ENCODE measurements at places on chromosomes 6 and 20. TPM values are rescaled to one million over a fixed set of nuclear protein-coding genes. Genes with fewer than 3 reads are reported as not detected.
A peak's percentile ranks its signal among the peaks of the same experiment; 100 is the strongest.

The KCNK17 gene
- 0.62 TPM for total RNA-seq

The CDSN gene
- total RNA-seq, result not detected

The VSX1 gene
- not detected for total RNA-seq

The TCP11 gene
- total RNA-seq, result not detected

GRCh38 chr6:38080360-38080759 is 260.8 kb downstream of the ZFAND3 start:
- no peak for DNase-seq

DNA sequence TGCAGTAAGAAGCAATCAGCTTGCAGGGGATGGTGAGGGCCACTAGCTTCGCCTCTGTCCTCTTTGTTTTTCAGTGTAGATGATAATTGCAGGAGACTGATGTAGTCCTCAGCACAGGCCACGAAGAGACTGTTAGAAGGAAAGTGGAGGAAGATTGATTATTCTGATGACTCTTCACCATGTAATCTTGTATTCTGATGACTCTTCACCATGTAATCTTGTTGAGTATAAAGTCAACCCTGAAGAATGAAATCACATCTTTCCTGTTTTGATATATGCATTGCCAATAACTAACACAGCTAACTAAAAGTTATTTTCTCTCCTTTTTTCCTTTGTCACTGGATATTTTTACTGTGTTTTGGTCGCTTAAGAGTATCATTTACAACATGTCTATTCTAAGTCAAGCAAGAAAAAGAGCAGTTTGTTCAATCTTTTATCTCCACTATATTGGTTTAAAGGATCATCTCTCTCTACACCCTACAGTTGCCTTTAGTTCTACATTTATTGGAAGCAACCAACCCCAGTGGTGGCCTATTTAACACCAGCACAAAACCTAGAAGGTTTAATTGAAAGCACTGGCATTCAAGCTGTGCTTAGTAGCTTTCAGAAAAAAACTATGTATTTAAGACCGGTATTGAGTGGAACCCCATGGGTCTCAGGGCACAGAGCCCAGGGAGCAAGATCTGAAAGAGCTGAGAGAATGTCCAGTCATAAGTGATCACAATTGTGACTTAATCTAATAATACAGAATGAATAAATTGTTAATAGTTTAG is 107.2 kb upstream of the BTBD3 start:
- DNase-seq, result no peak

DNA sequence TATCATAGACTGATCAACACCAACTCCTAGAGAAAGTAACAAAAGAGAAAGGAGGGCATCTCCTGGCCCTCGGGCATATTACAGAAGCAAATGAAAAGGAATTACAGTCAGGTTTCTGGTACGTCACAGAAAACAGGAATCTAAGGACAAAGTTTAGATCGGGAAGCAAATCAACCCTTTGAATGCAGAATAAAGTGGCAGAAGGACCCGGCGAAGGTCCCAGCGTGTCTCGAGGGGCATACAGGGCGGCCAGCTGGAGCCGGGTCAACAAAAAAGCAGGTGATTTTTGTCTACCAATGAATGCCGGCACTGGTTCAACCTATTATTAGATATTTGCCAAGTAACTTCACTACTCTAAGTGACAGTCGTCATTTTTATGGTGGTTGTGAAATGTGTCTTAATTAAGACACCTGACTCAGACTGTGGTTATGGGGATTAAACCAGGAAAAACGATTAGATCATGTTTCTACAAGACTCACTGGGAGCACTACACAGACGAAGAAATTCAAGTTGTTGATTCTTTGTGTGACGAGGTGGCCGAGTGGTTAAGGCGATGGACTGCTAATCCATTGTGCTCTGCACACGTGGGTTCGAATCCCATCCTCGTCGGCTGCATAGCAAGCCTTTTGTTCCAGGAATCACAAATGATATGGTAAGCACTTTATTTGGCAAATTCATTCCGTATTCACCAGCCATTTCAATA is 12.4 kb upstream of the ZSCAN9 start:
- DNase-seq, result peak; percentile 74

DNA sequence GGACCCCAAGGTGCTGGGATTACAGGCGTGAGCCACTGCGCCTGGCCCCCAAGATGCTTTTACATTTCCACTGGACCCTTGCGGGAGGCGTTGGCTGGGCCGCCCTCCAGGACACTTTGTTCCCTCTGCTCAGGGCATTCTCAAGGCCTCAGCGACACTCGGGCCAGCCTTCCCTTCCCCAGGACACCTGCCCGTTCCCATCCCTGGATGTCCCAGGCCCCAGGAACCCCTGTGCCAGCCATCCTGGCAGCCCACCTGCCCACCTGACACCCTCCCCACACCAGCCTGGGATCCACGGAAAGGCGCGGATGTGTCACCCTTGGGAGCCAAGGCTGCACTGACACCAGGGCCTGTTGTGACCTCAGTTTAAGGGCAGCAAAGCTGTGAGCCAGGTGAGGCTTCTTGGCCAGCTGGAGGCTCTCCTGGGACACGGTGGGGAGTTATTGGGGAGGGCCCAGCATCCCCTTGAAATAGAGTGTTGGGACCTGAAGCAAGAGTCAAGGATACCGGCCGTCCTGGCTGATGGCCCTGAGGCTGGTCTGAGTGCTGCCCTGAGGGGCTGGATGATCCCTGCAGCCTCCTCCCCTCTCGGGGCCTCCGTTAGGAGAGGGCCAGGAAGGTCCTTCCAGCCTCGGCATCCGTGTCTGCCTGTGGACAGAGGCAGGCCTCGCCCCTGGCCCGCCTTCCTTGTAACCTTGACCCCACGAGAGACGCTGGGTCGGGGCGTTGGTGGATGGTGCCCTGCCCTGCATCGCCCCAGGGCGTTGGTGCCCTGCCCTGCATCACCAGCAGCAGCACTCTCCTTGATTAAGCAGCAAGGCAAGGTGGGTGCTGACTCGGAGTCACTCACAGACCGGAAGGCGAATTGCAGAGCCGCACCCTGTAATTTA is 84.2 kb upstream of the BHLHE23 start:
- DNase-seq, result no peak

DNA sequence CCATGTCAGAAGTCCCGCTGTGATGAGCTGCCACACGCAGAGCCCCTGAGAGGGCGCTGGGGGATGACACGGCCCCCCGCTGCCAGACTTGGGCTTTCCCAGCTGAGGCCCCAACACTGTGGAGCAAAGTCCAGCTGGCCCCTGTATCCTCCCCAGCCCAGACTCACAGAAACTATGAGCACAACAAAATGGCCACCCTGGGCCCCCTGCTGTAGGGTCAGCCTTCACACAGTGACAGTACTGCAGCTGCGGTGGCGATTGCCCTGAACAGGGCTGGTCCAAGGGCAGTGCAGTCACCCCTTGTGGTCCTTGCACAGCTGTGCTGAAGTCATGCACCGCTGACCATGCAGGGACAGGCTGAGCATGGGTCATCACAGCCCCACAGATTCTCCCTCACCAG is 78.2 kb upstream of the CST7 start:
- no peak for DNase-seq

- DNase-seq, result no peak
Observed at GRCh38 chr20:58894652-58895447, 42.3 kb downstream of the GNAS start.

- DNase-seq, result no peak
Observed at GRCh38 chr20:21380711-21381110, 16.6 kb downstream of the NKX2-4 start.

DNA sequence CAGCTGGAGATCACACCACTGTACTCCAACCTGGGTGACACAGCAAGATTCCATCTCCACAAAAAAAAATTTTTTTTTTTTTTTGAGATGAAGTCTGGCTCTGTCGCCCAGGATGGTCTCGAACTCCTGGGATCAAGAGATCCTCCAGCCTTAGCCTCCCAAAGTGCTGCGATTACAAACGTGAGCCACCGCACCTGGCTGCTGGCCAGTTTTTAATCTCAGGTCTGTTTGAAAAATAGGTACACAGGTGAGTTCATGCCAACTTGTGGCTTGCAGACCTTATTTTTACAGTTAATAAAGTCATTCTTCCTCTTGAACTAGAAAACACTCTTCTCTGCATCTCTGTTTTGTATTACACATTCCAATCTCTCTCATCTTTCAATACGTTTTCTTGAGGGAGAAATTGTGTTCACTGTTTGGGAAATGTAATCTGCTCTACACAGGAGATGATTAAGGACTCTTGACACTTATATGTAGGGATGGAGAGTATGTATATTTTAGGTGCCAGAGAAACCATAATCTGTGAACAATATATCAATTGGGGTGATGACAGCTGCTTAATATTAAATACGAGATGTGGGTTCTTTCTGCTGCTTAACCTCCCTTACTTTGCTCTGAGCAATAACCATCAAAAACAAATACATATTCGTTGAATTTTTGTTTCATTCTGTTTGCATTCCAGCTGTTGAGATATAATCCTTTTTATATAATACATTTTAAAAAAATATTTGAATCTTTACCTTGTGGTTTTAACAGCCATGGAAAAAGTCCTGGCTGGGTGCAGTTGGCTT is 17.7 kb upstream of the RIPOR3 start:
- peak; percentile 24 for DNase-seq

DNA sequence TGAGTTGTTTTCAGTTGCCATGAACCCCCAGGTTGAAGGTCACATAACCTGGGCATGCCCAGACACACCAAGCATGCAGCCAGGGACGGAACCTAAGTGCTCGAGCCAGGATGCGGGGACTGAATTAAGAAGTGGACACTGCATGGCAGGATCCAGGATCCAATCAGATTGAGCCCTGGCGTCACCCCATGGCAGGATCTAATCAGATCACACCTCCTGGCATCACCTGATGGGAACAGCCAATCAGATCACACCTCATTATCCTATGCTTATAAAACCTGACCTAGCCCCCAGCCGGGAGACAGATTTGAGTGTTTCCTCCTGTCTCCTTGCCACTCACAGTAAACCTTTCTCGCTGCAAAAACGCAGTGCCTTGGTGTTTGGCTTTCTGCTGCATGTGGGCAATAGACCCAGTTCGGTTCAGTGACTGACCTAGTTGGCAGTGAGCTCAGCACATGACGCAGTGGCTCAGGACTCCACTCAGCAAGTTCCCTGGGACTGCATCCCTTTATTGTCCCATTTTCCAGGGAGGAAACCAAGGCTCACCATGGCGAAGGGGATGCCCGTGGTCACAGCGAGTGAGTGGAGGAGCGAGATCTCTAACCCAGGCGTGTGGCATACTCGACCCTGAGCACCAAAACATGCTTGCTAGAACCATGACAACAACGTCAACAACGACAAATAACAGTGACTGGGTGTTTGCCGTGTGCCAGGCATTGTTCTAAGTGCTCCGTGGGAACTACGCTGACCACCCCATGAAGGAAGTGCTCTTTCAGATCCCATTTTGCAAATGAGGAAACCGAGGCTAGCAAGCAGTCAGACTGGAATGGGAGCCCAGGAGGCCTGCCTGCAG is 66.3 kb downstream of the RBM38 start:
- no peak for DNase-seq
